ENCODE measurements at places on chromosomes 5 and 9.
A peak's percentile ranks its signal among the peaks of the same experiment; 100 is the strongest.

- no peak for DNase-seq
These were observed 540.2 kb upstream of the ZNF462 start for GRCh38 chr9:106322706-106323245.

- DNase-seq = no peak
These were observed 663 bp downstream of the ISOC1 start for GRCh38 chr5:129094924-129095899.

- no peak for DNase-seq
These were observed 9.8 kb downstream of the DOCK2 start for GRCh38 chr5:169646856-169647255.

GRCh38 chr5:60789551-60789950, 54.5 kb downstream of the ELOVL7 start:
- no peak for DNase-seq

- DNase-seq = no peak
These were observed 42.8 kb upstream of the LHFPL2 start for GRCh38 chr5:78691084-78691960.

DNA sequence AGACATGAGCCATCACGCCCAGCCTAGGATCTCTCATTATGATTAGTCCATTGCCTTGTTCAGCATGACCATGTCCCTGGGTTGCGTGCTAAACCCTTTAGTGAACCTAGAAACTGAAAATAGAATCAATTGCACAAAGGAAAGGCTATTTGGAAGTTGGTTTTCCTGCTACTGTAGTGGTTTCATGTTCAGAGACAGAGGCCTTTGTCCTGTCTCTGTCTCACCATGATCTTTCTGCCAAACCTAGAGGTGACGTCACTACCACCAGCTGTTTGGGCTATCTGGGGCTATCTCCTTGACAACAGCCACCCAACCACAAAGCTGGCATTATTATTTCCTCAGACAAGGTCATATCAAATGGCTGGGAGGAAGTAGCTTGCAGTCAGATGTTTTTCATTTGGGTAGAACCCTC, 4.0 kb upstream of the CDK5RAP2 start:
- DNase-seq = peak; percentile 91

DNA sequence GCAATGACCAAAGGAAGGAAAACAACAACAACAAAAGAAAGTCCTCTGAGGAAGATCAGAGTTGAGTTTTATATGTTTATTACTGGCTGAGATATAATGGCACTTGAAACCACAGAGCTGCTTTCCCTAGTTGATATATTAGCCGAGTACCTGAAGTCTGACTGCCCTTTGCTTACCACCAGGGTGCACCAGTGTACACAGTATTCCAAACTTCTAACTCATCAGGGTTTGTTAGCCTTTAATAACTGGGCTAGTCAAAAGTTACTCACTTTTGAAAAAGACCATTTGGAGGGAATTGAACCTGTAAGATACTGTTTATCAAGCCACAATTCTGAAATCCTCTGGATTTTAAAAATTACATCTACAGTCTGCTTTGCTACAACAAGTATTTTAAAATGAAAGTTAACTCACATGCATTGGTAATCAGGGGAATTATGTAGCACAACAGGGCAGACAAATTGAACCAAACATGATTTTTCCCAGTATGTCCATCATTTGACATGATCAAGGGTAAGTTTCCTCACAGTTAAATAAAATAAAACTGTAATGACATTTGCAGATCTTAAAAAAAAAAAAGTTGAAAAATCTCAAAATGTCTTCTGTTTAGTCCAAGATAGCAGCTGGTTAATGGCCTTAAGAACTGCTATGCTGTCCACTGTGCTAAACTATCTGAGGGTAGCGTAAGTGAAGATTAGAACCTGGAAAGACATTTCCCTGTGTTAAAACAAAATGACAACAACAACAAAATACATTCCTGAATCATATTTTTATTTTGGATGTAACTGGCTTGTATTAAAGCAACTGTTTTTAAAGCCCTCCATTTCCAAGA, 57.3 kb upstream of the C6 start:
- peak; percentile 19 for DNase-seq

- no peak for DNase-seq
These were observed 12.1 kb upstream of the BARX1 start for GRCh38 chr9:93967020-93967803.

- DNase-seq = peak; percentile 62
These were observed 1.6 kb upstream of the ANXA2R start for GRCh38 chr5:43041669-43042175.

GRCh38 chr9:98488571-98489312, 220.0 kb downstream of the GABBR2 start:
- peak; percentile 86 for DNase-seq

DNA sequence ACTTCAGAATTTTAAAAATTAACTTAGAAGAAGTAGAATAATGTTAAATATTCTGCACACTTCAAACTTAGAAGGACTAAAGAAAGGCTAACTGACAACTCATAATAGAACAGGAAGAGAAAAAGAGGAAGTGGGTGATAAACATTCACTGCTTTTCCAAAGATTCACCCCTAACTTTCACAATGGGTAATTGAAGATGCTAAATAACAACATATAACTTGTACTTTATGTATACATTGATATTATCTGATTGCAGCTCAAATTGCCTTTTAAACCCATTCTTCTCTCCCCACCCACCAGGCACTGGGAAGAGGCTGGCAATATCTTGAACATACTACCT, 376.6 kb downstream of the EFNA5 start:
- DNase-seq = no peak

DNA sequence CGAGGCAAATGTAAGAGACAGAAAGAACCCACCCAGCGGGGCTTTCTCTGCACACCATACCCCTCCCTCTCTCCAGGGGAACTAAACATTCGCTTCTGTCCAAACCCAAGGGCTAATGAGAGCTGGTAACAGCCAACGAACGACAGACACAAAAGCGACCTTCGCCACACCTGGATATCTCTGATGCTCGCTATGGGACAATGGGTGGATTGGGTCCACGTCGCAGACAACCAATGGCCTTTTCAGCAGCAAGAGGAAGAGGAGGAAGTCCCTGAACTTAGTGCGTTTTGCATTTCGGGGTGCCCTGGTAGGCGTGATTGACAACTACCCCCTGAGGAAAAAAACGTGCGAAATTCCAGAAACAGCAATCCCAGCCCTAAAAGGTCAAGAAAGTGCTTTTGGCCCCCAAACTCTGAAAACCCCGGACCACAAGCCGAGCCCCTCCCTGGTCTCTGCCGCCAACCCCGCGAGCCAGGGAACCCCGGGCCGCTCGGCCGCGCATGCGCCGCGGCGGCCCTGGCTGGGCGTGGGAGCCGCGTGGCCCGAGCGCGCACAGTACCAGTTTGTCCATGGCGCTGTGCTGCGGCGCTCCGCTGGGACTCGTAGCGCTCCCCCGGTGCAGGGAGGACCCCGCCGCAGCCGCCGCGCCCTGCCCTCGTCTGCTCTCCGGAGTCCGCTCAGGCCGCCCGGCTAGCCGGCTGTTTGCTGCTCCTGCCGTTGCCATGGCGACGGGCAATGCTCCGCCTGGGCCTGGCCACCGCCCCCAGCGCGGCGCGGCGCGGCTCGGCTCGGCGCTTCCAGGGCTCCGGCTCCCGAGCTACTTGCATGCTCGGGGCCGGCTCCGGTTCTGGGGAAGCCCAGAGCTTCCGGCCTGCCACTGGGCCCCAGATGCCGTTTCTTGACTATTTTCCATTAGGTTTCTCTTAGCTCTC, 66.9 kb upstream of the DNAH5 start:
- peak; percentile 79 for DNase-seq

- no peak for DNase-seq
These were observed 48.8 kb upstream of the EGFL7 start for GRCh38 chr9:136613824-136614371.

GRCh38 chr5:6633469-6634245, 417 bp downstream of the SRD5A1 start:
- DNase-seq = no peak

DNA sequence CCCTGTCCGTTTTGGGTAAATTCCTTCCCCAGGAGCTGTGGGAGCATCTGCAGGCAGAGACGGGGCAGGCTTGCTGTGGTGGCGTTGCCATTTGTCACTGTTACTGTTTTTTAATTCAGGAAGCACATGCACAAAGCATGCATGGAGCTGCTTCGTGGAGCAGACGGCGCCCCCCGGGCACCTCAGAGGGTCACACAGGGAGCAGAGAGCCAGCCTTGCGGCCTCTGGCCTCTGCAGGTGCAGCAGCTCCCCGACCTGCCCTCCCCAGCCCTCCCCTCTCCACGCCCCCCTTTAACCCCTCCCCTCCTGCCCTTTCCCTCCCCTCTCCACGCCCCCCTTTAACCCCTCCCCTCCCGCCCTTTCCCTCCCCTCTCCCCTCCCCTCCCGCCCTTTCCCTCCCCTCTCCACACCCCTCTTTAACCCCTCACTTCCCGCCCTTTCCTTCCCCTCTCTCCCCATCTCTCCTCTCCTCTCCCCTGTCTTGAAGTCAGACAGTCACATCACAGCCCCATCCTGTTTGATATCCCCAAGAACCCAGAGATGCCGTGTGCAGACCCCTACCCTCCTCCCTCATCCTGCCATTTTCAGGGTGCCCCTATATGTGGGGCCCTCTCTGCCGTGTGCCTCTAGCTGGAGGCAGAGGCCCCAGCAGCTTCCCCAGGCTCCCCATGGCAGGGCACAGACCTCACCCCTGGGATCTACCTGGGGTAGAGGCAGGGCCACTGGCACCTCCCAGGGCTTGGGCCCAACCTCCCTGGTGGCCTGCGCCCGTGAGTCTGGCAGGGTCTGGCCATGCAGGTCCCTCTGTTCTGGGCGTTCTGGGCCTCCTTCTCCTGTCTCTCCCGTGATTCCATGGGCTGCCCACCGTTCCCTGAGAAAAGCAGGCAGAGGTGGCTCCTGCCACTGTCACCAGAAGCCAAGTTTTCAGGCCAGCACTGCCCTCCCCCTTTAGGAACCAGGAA, 29.6 kb upstream of the UBAC1 start:
- no peak for DNase-seq

DNA sequence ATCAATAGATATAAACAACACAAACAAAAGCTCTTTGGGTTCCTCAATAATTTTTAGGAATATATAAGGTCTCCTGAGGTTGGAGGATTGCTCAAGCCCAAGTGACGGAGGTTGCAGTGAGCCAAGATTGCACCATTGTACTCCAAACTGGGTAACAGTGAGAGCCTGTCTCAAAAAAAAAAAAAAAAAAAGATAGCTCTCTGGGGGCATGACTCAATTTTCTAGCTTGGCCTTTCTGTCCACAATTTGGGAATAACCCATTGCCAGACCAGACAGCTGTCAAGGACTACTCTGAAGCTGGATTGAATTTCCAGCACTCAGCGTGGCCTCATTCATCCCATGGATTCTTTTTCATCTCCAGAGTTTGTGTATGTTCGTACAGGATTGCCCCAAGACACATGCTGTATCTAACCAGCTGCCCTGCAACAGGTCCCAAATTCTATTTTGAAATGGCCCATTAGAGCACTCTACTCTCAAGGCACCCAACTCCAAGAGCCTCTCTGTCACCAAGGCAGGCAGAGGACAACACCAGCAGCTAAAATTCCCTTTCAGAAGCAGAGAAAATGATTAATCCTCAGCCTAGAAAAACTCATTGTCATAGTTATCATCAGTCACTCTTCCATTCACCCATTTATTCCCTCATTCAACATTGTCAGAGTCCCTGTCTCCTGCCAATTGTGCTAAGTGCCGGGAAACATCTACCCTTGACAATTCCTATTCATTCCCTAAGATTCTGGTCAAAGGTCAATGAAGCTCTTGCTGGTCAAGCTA, 8.7 kb downstream of the FAM193B start:
- DNase-seq = peak; percentile 73

GRCh38 chr9:15070716-15071115, 160.5 kb upstream of the FREM1 start:
- no peak for DNase-seq

DNA sequence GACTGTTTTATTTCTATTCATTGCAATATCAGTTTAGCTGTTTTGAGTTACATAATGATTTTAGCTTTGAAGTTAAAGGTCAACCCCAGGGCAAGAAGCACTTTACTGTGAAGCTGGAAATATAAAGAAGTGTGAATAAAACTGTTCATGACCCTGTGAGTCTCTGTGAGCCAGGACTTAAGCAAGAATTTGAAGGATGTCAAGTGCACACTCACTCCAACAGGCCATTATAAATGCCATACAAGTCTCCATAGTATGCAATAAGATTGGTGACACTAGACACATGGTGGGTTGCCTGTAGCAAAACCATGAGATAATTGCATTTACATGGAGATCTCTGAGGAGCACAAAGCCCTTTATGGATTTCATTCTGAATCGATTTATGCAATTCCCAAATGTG, 318.7 kb upstream of the ITGA1 start:
- no peak for DNase-seq

- no peak for DNase-seq
These were observed 215.8 kb downstream of the EPB41L4A start for GRCh38 chr5:112203229-112203628.

DNA sequence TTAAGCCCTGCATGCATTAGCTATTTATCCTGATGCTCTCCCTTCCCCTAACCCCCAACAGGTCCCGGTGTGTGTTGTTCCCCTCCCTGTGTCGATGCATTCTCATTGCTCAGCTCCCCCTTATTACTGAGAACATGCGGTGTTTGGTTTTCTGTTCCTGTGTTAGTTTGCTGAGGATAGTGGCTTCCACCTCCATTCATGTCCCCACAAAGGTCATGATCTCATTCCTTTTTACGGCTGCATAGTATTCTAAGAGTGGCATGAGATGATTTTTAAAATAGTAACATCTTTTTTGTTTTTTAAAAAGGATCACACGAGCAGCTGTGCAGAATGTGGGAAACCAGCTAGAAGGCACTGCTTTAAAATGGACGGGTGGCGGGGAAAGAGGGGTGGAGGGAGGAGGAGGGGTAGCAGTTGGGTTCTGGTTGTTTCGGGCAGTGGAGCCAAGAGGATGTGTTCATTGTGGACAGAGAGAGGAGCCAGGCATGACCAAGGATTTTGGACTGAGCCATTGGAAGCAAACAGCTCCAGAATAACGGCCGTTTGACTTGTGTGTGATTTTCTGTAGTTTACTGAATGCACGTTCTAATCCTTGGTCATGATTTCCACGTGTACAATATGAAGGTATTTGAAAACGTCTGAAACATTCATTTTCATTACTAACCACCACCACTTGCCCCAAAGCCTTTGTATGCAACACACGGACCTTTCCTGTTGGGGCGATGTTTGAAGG, 1.7 kb upstream of the TENT4A start:
- no peak for DNase-seq

DNA sequence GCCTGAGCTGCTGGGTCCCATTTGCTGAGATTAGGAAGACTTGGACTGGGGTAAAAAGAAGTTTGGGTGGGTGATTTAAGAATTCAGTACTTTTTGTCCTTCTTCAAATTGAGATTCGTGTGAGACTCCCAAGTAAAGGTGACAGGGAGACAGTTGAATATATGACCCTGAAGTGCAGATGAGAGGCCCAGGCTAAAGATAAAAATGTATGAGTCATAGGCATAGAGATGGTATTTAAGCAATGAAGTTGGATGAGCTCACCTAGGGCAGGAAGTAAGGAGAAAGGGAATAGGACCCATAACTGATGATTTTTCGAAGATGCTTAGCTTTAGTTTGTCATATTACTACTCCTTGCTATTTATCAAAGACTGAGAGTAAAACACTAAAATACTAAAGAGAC, 255.9 kb upstream of the ADRA1B start:
- no peak for DNase-seq

- no peak for DNase-seq
These were observed 303.0 kb upstream of the TLE4 start for GRCh38 chr9:79268806-79269205.

- no peak for DNase-seq
These were observed 781 bp downstream of the ST6GALNAC4 start for GRCh38 chr9:127915801-127916719.

GRCh38 chr5:116456036-116456435, 118.6 kb downstream of the SEMA6A start:
- no peak for DNase-seq

- no peak for DNase-seq
These were observed 602.2 kb downstream of the BNC2 start for GRCh38 chr9:16268067-16268881.

- no peak for DNase-seq
These were observed 66.2 kb downstream of the NACC2 start for GRCh38 chr9:136028760-136029470.

All from GM04504 (cell line).